ENCODE measurements at places on chromosomes 2 and 18. TPM values are rescaled to one million over a fixed set of nuclear protein-coding genes. Genes with fewer than 3 reads are reported as not detected.

Gene UGT1A10
- total RNA-seq, result 0.49 TPM

Gene LBX2
- total RNA-seq, result 3.7 TPM

Gene FSHR
- not detected for total RNA-seq

Gene NLRC4
- total RNA-seq, result 0.08 TPM
